NCI-H510A (cell line): ENCODE measurements at places on chromosomes 6 and 20.
A peak's percentile ranks its signal among the peaks of the same experiment; 100 is the strongest.

DNA sequence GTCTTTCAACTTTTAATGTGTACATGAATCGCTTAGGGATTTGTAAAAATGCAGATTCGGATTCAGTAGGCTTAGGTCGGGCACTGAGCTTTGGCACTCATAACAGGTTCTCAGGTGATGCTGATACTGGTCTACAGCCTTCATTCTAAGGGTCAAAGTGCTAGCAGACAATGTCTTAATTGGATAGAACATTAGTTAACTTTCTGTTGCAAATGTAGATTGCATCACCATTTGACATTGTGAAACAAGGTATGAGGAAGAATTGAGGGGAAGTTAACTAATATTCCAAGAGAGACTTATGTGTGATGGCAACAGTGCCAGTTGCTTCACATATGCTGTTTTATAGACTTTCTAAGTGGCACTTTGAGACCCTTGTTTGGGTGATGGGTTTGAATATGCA, 86.9 kb downstream of the MLIP start:
- DNase-seq: no peak

- no peak for DNase-seq
These were observed 8.0 kb upstream of the NKX2-2 start for GRCh38 chr20:21521596-21522480.

DNA sequence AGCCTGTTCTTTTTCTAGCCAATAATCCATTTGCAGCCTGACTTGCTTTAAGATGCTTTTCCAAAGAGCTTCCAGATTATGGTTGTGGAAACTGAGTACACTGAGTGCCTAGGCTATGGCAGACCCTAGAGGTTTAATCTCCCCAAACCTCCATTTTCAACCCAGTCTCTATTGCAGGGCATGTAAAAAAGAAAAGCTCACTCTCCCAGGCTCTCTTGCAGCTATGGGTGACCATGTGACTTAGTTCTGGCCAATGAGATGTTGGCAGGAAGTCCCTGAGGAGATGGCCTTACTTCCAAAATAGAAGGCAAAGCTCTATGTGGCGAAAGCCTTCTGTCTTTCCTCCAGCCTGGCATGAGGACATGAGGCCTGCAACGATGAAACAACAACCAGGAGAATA, 3.8 kb downstream of the PDRG1 start:
- no peak for DNase-seq

DNA sequence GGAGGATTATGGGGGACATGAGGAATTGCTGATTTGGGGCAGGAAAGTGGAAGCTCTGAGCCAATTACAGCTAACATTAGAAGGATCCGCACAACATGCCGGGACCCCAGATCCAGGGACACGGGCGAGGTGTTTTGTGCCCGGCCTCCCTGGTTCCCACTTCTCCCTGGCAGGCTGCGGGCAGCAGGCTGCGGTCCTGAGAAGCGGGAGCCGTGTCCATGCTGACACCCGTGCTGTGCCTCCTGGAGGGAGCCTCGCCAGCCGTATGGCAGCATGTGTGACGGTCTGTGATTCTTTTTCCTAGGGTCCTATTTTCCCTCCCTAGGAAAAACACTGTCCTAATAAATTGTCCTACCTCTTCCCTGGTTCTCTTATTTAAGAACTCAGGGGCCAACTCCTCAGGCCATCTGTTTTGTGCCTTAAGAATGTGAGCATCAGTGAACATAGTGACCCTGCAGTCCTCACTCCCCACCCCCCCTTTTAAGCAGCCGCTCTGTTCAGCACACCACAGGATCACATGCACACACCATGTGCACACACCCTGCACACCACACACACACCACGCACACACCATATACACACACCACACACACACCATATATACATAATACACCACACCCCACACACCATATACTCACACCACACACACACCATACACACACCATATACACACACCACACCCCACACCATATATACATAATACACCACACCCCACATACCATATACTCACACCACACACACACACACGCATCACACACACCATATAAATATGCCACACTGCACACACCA, 49.9 kb downstream of the DACT2 start:
- no peak for DNase-seq

DNA sequence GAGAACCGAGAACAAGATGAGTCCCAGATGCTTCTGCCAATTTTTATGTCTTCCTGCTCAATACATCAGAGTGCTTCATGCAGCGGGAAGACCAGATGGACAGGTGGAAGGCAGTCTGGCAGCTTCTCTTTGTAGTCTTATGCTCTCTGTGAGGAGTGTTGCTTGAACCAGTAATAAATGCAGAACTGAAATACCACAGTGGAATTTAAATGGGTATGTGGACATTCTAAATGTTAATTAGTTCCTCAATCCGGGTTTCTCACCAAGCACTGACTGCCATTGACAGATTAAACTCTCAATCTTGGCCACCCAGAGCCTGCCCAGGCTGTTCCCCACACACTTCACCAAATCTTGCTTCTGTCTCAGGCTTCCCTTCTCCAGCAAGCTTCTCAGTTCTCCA, 695.5 kb upstream of the CHD6 start:
- no peak for DNase-seq

DNA sequence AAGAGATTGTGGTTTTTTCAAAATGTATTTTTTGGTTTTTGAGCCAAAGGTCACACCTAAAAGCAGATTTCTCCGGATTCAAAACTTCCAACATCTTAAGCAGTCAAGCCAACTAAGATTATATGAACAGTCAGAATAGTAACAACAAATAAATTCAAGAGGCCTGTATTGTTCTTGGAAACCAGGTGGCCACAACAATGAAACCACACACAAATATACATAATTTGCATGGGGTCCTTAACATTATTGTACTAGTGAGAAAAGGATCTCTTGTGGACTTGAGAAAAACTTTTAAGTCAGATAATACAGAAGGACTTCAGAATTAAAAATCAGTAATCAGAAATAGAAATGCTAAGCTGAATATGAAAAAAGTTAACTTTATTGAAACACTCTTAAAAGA, 40.6 kb downstream of the NOL7 start:
- no peak for DNase-seq

DNA sequence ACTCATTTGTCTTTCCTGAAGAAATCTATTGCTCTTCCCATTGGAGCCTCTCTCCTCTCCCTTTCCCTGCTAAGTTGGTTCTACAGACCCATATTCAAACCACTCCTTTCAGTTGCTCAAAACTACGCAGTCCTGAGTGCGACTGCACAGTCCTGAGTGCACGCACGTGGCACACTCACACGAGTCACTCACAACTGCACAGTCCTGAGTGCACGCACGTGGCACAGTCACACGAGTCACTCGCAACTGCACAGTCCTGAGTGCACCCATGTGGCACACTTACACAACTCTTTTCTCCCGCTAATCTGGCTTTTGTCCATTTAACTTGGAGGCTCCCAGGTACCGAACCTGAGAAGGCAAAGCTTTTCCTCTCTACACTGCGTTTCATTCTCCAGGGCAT, 159.7 kb downstream of the RNASET2 start:
- DNase-seq: no peak

DNA sequence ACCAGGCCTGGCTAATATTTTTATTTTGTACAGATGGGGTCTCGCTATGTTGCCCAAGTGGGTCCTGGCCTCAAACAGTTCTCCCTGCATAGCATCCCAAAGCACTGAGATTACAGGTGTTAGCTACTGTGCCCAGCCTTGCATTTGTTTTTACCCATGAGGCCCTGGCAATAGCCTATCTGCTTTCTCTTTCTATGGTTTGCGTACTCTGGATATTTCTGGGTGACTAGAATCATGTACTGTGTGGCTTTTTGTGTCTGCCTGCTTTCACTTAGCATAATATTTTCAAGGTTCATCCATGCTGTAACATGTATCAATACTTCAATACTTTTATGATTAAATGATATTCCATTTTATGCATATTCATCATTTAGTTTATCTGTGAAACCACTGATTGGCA, 451.7 kb downstream of the GRIK2 start:
- DNase-seq: no peak

DNA sequence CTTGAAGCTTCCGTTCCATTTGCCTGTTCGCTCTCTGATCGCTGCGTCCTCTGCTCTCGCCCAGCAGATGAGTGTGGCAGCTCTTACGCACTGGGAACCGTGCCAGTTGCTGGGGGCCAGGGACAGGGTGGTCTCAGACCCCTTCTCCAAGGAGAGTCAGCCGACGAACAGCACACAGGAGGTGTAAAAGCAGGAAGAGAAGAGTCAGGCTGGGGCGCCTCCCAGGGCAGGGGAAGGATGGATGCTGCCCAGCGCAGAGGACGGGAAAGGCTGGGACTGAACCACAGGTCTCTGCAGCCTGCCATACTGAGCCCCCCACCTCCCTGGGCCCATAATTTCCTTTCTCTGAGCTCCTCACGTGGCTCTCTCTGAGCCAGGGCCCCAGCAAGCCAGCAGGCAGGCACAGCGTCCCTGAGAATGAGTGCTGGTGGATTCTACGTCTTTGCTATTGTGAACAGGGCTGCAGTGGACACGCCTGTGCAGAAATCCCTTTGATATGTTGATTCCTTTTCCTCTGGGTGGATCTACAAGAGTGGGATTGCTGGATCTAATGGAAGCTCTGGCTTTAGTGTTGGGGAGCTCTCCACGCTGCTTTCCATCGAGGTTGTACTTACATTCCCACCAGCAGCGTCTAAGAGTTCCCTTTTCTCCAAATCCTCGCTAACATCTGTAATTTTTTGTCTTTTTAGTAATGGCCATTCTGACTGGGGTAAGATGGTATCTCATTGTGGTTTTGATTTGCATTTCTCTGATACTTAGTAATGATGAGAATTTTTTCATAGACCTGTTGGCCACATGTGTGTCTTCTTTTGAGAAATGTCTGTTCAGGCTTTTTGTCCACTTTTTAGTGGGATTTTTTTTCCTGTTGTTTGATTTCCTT, 104.1 kb downstream of the PSMB1 start:
- no peak for DNase-seq

DNA sequence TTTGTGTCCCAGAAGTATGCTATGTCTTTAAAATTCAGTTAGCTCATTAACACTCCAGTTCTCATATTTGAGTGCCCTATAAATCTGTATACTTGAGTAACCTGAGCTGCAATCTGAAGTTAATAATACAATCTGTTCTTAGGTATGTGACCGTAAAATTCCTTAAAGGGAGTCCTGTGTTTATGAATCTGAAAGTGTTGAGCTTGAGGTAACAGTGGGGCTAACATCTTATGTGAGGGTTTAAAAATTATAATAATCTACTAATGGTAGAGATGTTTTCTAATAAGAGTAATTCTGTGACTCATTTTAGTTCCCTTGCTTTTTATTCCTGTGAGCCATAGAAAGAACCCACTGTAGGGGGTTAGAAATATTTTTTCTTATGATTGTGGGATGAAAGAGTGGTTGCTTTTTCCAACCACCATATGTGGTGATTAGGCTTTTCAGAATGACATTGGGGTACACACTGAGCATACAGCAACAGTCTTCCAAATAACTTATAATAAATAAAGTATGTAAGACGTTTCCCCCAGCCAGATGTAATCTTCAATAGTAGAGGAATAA, 121.2 kb downstream of the BCKDHB start:
- no peak for DNase-seq

GRCh38 chr6:22363166-22363713, 66.4 kb upstream of the PRL start:
- DNase-seq: peak; percentile 49

DNA sequence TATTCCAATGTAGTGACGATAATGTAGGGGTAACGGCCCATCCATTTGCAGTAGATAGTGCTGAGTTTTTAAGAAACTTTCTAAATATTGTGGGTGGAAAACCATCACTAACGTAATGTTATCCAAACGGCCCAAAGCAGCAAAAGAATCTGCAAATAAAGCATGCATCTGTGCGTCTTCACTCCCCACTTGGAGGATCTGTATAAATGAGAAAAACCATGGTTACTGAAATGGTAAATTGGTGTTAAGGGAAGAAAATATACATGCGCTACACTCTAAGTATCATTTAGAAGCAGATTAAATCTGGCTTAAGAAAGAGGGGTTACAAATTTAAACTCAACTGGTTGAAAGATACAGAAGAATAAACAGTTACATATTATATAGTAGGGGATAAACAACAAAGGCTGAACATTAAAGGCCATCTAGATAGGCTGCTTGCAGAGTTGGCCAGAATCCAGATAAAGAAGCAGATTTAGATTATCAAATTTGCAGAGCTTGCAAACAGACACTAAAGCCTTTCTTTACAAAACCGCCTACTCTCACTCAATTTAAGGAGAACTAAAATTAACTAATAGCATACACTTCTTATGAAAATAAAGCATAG, 93.3 kb downstream of the SESN1 start:
- no peak for DNase-seq

DNA sequence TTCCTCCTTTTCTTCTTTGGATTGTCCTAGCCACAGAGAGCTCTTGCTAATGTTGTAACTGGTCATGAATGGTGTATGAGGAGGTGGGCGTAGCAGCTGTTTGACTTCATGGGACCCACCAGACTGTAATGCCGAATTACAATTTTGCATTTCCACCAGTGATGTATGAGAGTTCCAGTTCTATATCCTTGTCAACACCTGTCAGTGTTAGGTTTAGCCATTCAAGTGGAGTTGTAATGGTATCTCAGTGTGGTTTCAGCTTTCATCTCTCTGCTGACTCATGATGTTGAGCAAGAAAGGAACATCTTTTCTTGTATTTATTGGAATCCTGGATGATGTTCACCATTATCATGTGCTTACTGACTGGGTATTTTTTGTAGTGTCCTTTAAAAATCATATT, 5.1 kb downstream of the IGF2R start:
- DNase-seq: no peak

- DNase-seq: no peak
These were observed 1.4 kb upstream of the SRXN1 start for GRCh38 chr20:654417-654750.

GRCh38 chr20:38402816-38403215, 32.3 kb downstream of the SNHG17 start:
- DNase-seq: no peak

GRCh38 chr6:108565893-108566292, 5.2 kb downstream of the FOXO3 start:
- DNase-seq: no peak

GRCh38 chr6:155599561-155599960, 143.9 kb upstream of the NOX3 start:
- DNase-seq: no peak

GRCh38 chr6:154621686-154622085, 111.2 kb upstream of the CNKSR3 start:
- DNase-seq: no peak

DNA sequence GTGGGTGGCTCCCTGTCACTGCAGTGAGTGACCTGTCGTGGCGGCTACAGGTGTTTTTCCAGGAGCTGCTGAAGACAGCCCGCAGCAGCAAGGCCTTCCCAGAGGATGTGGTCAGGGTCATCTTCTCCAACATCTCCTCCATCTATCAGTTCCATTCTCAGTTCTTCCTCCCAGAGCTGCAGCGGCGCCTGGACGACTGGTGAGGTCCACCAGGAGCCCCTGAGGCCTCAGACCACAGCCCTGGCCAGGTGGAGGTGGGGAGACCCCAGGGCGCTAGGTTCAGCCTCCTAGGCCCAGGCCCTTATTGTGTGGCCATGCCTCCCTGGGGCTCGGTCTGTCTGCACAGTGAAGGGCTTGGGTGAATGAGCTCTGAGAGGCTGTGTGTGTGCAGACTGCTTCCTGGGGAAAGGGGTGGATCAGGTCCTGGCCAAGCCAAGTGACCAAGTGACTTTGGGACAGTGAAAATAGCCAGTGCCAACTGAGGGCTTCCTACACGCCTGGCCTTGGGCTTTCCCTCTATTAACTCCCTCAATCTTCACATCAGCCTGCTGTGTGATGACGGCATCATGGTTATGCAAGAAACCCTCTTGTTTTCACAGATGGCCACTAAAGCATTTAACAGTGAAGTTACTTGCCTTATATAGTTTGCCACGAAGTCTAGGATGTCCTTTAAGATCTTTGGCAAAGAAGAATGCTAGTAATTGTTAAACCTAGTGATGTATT, 6.4 kb downstream of the FGD2 start:
- DNase-seq: no peak

- DNase-seq: peak; percentile 6
These were observed 6.4 kb downstream of the ZSWIM3 start for GRCh38 chr20:45863543-45864470.
